ENCODE measurements at places on chromosomes 2 and 18.

- no peak for DNase-seq
Measured at GRCh38 chr2:88068044-88068443, 419 bp downstream of the SMYD1 start.

DNA sequence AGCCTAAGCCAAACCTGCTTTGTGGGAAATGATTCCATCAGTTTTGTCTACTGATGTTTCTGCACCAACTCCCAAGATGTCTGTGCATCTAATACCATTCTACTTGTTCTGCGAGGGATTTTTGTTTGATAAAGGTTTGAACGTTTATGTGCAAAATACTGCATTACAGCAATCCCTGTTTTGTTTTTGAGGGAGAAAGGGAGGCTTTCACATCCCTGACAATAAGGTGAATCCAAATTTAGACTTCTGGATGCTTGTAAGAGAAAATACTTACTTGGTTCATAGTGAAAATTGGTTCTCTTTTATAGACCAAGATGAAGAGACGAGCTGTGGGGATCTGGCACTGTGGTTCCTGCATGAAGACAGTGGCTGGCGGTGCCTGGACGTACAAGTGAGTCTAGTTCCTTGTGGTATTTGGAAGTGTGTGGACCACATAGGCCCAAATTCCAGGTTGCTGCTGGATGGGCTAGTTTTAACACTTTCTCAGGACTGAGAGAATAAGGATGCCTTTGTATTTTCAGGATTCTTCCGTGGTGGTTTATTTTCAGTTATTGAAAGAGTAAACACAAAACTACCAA is 1.1 kb downstream of the RPL37A start:
- DNase-seq: no peak

DNA sequence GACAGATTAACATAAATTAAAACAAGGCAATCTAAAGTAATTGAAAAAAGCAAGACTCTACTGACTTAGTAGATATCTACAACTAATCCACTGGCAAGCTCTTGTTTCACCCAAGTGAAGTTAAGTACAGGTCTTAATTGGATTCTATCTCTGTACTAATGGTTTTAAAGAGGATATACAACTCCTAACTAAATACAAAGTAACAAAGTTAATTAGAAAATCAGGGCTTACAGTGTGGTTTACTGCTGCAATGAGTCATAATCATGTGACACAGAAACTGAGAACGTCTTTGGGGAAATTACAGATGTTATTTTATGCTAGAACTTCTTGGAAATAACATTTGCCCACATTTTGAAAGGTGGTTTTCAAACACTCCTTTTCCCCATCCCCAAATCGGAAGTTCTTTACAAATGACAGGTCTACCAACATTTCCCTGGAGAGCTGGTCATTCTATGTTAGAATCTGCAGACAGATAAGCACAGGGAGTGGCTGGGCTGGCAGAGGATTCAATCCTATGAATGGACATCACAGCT is 245.3 kb downstream of the STK39 start:
- DNase-seq: no peak

DNA sequence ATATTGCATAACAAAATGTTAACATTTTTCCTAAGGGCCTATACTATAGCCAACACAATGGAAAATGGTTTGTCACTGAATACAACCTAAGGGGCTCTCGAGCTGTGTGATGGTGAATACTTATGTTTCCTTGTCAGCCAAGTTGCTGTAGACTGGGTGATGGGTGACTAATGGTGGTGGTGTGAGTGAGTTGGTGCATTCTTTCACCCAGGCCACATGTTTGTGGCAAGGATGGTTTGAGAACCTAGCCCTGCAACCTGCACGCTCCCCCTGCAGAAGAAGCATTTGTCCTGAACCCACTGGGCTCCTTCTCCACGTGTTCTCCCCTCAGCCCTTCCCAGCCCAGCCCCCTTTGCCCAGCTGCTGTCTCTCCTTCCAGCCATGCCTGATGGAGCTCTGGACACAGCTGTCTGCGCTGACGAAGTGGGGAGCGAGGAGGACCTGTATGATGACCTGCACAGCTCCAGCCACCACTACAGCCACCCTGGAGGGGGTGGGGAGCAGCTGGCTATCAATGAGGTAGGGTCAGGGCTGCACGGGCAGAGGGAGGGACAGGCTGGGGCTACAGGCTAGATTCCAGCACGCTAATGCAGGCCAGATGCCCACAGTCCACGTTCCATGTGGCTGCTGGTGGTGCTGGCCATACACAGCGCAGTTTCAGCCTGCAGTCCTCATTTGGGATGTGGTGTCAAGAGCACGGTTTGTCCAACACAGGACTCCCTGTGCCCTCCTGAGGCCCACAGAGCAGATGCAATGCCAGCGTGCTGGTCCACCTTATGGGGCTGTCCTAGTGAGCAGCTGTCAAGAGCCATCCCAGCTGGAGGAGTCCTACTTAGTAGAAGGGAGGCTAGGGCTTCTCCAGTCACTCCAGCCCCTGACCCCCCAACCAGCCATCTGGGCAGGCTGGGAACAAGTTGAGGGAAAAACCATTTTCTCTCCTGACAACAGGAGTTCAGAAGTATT is 65.4 kb downstream of the FAM168B start:
- peak; percentile 30 for DNase-seq

DNA sequence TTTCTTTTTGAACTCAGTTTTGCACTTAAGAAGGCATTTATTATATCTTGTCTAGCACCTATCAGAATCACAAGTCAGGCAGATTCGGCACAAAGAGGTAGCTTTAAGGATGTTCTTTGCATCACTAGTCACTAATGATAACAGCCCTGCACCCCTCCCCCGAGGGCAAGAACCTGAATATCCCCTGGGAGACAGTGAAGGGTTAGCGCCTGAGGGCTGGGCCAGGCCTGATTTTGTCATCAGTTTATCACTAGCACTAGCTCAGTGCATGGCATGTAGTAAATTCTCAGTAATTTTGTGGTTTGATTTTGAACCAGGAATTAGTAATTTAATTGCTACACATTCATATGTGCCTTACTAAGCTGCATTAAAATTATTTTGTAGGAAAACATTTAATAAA is 23.9 kb upstream of the HS6ST1 start:
- no peak for DNase-seq

- DNase-seq: no peak
Measured at GRCh38 chr2:218193701-218194100, 23.3 kb upstream of the ARPC2 start.

DNA sequence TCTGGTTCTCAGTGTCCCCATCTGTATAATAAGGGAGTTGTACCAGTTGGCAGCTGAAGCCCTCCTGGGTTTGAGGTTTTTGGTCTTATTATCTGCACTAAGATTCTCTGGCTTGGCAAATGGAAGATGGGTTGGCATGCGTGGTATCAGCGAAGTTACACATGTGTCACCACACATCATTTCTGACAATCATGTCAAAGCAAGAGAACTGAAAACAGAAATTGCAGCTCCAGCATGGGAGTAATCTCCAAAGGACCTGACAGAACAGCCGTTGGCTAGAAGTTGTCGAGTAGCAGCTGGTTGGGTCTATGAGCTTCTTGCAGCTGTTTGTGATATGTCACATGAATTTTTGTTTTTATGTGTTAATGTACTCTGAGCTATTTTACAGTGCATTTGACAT is 317.4 kb downstream of the SLC4A3 start:
- no peak for DNase-seq
